Osteocyte (in vitro differentiated cells): ENCODE measurements at places on chromosomes 6 and 20. TPM values are rescaled to one million over a fixed set of nuclear protein-coding genes. Genes with fewer than 3 reads are reported as not detected.
A peak's percentile ranks its signal among the peaks of the same experiment; 100 is the strongest.

SLC26A8 gene
- not detected in 2 replicates for total RNA-seq

SOX18 gene
- 1.2 and 2.0 TPM in 2 replicates for total RNA-seq

GCM1 gene
- not detected in 2 replicates for total RNA-seq

DNAH8 gene
- total RNA-seq = 0.21 and 0.24 TPM in 2 replicates

RNF182 gene
- 9.8 and 11.0 TPM in 2 replicates for total RNA-seq

NHLRC1 gene
- total RNA-seq = 1.0 and 1.5 TPM in 2 replicates

PTGIS gene
- 67.6 and 72.1 TPM in 2 replicates for total RNA-seq

SEMG1 gene
- total RNA-seq = not detected in 2 replicates

SLC17A2 gene
- not detected in 2 replicates for total RNA-seq

GRCh38 chr6:104608101-104608500, 251.6 kb downstream of the HACE1 start:
- no peaks in the 10 kb centered on the region for H3K36me3 ChIP-seq
- no peak for DNase-seq
- peaks cover 32% of the 10 kb centered on the region for H3K4me1 ChIP-seq
- H3K27me3 ChIP-seq = no peaks in the 10 kb centered on the region
- no peak overlapping the region for H3K27ac ChIP-seq

GRCh38 chr6:351867-352289, 39.7 kb upstream of the IRF4 start:
- DNase-seq = no peak
- no peak overlapping the region for H3K27ac ChIP-seq
- no peaks in the 10 kb centered on the region for H3K27me3 ChIP-seq

GRCh38 chr6:83307849-83308248, 114.7 kb downstream of the RWDD2A start:
- H3K4me1 ChIP-seq = peaks cover 5% of the 10 kb centered on the region
- H3K27me3 ChIP-seq = no peaks in the 10 kb centered on the region
- H3K4me3 ChIP-seq = no peak overlapping the region
- H3K27ac ChIP-seq = no peak overlapping the region
- H3K36me3 ChIP-seq = peaks cover 21% of the 10 kb centered on the region

DNA sequence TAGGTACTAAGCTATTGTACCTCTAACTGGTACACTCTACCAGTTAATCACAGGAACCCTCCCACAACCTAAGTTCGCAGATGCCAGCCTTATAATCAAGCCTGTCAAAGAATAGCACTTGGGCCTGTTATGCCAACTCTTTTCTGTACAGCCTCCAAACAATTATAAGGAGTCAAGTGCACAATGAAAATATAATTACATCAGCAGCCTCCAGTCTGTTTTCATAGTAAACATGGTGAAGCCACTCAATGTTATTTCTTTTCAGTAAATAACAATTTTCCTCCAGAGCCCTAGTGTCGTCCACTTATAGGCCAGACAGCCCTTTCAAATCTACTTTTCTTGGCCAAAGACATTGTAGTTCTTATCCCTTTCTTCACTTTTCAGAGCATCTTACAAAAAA, 82.7 kb upstream of the CARMIL1 start:
- DNase-seq = no peak
- no peak overlapping the region for H3K4me3 ChIP-seq
- no peaks in the 10 kb centered on the region for H3K27me3 ChIP-seq
- H3K27ac ChIP-seq = peak overlapping the region; percentile 70
- H3K36me3 ChIP-seq = no peaks in the 10 kb centered on the region

GRCh38 chr20:37981568-37981967, 51.7 kb downstream of the TTI1 start:
- H3K36me3 ChIP-seq = peaks cover 14% of the 10 kb centered on the region
- H3K4me1 ChIP-seq = peaks cover 19% of the 10 kb centered on the region
- H3K27ac ChIP-seq = no peak overlapping the region
- H3K4me3 ChIP-seq = no peak overlapping the region
- DNase-seq = no peak
- H3K27me3 ChIP-seq = peaks cover 7% of the 10 kb centered on the region

- peaks cover 39% of the 10 kb centered on the region for H3K4me1 ChIP-seq
- H3K27ac ChIP-seq = peak overlapping the region; percentile 6
- DNase-seq = no peak
- H3K4me3 ChIP-seq = no peak overlapping the region
- no peaks in the 10 kb centered on the region for H3K36me3 ChIP-seq
Measured at GRCh38 chr6:75280131-75280855, 4.3 kb downstream of the TMEM30A start.

DNA sequence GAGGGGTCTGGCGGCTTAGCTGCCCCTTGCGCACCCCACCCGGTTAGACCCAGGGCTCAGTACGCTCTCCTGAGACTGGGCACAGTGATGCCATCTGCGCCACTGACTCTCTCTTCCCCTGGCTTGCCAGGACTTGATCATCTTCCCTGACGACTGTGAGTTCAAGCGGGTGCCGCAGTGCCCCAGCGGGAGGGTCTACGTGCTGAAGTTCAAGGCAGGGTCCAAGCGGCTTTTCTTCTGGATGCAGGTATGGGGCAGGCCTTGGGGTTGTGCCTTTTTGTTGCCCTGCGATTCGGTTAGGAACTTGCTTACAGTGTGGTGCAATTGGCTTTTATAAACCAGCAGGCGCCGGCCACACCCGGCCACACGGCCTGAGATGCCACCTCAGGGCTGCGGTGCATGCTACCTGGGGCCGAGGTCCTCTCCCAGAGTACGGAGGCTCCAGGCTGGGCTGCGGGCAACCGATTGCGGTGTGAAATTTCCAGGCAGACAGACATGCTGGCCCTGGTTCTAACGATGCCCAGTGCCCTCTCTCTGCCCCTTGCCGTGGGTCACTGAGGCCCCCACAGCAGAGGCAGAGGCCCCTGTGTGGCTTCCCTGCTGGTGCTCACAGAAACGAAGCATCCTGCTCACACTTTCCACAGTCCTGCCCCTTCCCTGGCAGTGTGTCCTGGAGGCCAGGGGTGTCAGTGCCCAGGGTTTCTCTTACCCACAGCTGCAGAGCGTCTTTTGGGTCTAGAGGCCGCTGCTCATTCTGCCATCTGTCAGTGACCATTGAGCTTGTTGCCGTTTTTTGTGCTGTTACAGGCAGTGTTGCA, 1.7 kb downstream of the ADRM1 start:
- peaks cover 23% of the 10 kb centered on the region for H3K4me1 ChIP-seq
- H3K4me3 ChIP-seq = peak overlapping the region; percentile 89
- no peaks in the 10 kb centered on the region for H3K27me3 ChIP-seq
- peak overlapping the region; percentile 76 for H3K27ac ChIP-seq
- no peak for DNase-seq

- H3K27me3 ChIP-seq = no peaks in the 10 kb centered on the region
- H3K27ac ChIP-seq = no peak overlapping the region
- no peaks in the 10 kb centered on the region for H3K4me1 ChIP-seq
- no peak for DNase-seq
- H3K36me3 ChIP-seq = no peaks in the 10 kb centered on the region
- H3K4me3 ChIP-seq = no peak overlapping the region
Measured at GRCh38 chr20:52420805-52421204, 229.2 kb upstream of the ZFP64 start.

GRCh38 chr20:36528176-36528874, 13.0 kb upstream of the MYL9 start:
- no peak overlapping the region for H3K27ac ChIP-seq
- H3K4me1 ChIP-seq = peaks cover 5% of the 10 kb centered on the region
- DNase-seq = no peak
- no peaks in the 10 kb centered on the region for H3K27me3 ChIP-seq

DNA sequence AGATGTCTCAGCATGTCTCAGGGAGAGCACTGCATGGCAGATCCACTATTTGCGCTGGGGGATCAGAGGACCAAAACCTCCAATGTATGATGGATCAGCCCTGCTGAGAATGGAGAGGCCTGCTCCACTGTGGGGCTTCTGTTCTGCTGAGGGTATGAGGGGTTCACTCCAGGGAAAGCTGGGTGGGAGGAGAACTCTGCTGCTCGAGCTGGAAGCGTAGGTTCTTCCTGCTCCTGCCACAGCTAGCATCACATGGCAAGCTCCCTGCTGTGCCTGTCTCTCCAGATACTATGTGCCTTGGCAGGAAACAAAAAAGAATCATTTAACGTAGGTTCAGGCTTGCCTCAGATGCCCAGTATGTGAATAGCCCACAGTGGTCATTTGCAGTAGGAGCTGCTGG, 105.8 kb downstream of the EPM2A start:
- no peak overlapping the region for H3K4me3 ChIP-seq
- no peaks in the 10 kb centered on the region for H3K27me3 ChIP-seq
- H3K36me3 ChIP-seq = peaks cover 12% of the 10 kb centered on the region
- no peak overlapping the region for H3K27ac ChIP-seq

DNA sequence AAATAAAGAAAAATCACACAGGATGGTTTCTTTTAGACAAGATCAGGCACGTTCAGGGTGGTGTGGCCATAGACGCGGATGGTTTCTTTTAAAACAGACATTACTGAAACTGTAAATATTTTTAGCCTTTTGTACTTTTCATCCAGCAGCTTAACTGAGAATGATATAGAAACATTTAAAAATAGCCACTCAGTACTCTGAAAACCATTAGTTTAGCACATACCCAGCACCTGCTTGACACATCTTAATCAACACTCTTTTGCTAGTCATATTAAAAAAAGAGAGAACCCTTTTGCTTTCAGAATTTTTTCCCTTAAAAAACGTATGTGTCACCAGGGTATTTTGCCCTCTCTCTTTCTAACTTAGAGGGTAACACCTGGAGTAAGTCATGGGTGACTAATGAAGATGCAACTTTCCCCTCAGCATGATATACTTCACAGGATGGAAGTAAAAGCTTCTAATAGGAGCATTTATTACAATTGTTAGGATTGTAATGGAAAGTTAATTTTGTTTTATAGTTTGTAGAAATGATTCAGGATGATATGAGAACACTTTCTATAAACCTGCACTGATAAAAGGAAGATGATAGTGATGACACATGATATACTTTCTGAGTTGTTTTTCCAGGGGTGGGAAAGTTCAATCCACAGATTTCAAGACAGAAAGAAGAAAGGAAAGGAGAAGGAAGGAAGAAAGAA, 45.2 kb downstream of the BACH2 start:
- no peaks in the 10 kb centered on the region for H3K36me3 ChIP-seq
- no peak overlapping the region for H3K4me3 ChIP-seq
- H3K27ac ChIP-seq = no peak overlapping the region
- H3K4me1 ChIP-seq = no peaks in the 10 kb centered on the region
- no peak for DNase-seq

DNA sequence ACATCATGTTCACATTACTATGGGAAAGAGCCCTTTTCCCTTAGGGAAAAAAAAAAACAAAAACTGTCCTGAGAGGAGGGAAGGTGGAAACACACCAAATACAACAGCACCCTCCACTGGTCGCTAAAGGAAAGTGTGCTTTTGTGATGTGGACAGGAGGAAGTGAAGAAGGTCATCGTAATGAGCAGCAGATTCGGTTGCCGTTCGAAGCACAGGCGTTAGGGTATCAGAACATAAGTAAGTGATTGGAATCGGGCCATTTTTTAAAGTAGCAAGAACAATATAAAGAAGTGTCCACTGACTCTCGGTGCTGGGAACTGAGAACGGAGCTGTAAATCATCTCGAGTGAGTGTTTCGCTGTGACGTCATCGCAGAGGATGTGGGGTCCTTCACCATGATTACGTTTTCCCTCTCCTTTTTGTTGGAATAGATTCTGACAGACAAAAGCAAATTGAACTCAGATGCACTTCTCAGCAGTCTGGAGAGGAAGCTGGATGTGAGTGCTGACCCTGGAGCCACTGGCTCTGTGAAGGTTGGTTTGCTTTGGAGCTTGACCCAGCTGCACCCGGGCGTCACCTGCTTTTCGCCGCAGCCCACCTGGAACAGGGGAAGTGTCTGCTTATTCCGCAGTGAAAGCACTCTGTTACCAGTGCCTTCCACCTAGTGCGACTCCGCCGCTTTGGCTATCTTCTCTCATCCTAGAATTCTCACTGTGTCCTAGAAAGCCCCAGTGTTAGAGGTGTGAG, 203.6 kb upstream of the GMDS start:
- H3K4me3 ChIP-seq = peak overlapping the region; percentile 60
- H3K36me3 ChIP-seq = no peaks in the 10 kb centered on the region
- peaks cover 21% of the 10 kb centered on the region for H3K4me1 ChIP-seq
- H3K27me3 ChIP-seq = no peaks in the 10 kb centered on the region
- peak overlapping the region; percentile 17 for H3K27ac ChIP-seq
- no peak for DNase-seq

DNA sequence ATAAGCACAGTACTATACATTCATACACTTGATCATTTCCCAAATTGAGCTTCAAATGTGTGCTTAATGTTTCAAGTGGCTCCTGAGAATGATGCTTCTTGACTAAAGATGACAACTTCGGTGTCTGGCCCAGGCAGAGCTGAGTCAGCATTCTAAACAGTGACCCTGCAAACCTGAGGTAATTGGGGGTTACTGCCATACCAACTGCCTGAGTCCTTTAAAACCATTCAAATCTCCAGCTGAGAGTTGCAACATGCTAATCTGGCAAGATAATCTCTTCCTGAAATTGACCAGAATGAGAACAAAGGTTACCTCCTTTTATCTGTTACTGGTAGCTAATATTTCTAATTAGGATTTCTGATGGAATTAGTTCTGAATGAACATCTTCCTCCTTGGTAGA, 8.2 kb downstream of the BACH2 start:
- peaks cover 21% of the 10 kb centered on the region for H3K4me1 ChIP-seq
- H3K27me3 ChIP-seq = peaks cover 32% of the 10 kb centered on the region
- H3K4me3 ChIP-seq = no peak overlapping the region
- DNase-seq = no peak

- H3K27ac ChIP-seq = no peak overlapping the region
- H3K4me3 ChIP-seq = no peak overlapping the region
- no peaks in the 10 kb centered on the region for H3K4me1 ChIP-seq
Measured at GRCh38 chr20:20685635-20686034, 26.8 kb downstream of the RALGAPA2 start.

DNA sequence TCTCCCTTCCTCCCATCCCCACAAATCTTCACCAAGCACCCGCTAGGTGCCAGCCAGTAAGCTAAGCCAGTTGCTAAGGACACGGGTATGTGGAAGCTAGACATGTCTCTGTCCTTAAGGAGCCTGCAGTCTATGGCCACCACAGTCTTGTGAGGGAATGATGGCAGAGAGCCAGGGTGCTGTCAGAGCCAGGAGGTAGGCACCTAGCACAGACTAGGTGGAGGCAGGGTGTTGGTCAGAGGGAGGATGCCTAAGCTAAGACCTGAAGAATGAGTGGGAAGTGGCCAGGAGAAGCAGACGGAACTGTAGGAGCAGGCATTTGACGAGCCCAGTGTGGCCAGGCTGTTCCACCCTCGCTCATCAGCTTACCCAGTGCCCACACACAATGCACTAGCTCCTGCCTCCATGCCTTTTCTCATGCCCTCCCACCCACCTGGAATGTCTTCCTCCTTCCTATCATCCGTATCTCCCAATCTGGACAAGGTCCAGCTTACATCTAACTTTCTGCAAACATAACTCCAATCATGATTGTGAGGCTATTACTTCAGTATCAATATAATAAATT, 125.6 kb downstream of the FOXC1 start:
- no peak overlapping the region for H3K27ac ChIP-seq
- H3K4me3 ChIP-seq = no peak overlapping the region

- no peak overlapping the region for H3K27ac ChIP-seq
- H3K36me3 ChIP-seq = no peaks in the 10 kb centered on the region
- no peaks in the 10 kb centered on the region for H3K4me1 ChIP-seq
Measured at GRCh38 chr6:46023216-46023915, 7.7 kb upstream of the CLIC5 start.
